ENCODE measurements at places on chromosomes 13 and 19. TPM values are rescaled to one million over a fixed set of nuclear protein-coding genes. Genes with fewer than 3 reads are reported as not detected.

The ZNF534 gene
- not detected for total RNA-seq

DNA sequence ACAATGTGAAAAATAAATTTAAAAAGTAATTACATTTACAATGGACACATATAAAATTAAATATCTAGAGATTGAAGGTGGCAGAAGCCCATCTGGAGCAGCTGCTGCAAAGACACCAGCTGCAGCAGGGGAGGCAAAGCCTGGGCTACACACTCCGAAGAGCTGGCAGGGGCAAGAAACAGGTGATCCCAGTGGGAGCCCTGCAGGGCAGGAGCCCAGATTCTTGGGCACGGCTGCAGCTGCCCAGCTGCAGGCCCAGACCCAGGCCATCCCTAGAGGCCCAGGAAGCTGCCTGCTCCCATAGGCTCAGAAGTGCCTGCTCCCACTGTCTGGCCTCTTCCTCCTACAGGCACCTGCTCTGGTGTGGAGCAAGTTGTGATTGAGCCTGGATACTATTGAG is 1547.9 kb upstream of the SPRY2 start:
- DNase-seq, result no peak

The BABAM1 gene
- total RNA-seq, result 138 TPM

GRCh38 chr13:20424559-20424852 is 101.2 kb downstream of the CRYL1 start:
- no peak for DNase-seq

DNA sequence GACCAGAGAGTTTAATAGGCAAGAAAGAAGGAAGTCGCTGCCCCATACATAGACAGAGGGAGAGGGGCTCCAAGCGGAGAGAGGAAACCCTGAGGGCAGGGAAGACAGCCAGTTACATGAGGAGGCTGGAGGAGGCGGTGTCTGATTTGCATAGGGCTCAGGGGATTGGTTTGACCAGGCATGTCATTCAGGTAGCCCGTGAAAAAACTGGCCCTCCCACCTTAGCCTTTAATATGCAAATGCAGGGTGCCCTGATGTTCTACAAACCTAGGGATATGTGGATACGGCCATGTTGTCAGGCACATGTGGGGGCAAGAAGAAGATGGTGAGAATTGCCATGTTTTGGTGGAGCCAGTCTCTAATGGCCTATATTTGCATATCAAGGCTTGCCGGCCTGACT is 1461.6 kb downstream of the PCDH9 start:
- no peak for DNase-seq

- no peak for DNase-seq
Measured at GRCh38 chr19:6078068-6078467, 32.2 kb downstream of the RFX2 start.

DNA sequence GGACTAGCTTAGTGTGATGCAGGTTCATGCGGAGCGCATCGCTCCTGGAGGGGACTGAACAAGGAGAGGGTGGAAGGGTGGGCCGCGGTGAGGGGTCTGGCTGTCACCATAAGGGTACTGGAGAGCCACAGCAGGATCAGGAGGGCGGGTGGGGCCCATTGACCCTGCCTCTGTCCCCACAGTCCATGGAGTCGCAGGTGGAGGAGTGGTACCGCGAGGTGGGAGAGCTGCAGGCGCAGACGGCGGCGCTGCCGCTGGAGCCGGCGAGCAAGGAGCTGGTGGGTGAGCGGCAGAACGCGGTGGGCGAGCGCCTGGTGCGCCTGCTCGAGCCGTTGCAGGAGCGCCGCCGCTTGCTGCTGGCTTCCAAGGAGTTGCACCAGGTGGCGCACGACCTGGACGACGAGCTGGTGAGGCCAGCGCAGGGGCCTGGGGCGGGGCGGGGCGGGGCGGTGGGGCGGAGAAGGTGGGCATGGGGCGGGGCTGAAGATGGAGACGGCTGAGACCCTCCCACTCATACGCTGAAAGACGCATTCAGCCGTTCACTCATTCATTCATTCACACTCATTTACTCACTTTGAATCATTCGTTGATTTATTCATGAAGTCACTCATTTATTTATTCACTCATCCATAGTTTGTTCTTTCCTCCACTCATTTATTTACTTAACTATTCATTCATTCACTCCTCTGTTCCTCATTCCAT is 27.5 kb upstream of the SHKBP1 start:
- DNase-seq, result no peak

DNA sequence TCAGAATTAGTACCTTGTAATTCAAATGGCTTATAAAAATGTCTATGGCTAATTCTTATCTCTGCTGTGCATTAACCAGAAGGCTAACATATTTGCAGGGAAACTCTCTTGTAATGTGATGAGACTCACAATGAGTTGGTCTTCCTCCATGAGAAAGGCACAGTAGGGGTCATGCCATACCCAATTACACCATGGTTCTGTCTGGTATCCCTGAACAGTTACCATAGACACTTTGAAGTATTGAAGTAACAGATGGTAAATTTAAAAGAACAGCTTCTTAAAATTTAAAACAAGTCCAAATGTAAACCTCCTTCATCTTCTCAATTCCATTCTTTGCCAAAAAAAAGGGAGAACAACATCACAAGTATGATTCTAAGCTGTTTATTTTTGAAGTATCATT is 22.6 kb upstream of the SLAIN1 start:
- no peak for DNase-seq

DNA sequence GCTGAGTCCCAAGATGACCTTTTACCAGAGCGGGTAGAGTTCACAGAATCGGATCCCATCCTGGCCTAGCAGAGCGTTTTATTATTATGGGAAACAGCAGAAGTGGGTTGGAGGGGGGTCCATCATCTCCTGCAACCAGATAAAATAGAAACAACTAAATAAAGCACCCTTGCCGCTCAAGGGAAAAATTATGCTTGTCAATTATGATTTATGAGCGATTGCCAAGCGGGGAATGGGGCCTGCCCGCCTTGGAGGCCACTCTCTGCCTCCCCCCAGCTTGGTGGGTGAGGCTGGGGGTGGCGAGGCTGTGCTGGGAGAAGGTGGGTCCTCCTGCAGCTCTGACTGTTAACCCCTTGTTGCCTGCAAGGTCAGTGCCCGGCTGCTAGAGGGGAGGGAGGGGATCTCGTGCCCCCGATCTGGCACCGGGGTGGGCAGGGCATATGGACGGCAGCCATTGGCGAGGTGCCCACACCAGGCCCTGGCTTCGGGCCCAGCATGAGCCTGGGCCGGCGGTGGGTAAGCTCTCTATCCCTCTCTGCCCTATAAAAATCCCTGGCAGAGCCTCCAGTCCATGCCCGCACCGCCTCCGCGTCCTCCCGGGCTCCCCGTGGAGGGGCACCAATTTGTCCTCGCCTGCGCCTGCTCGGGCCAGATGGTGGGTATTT is 129.1 kb downstream of the URI1 start:
- DNase-seq, result no peak

GRCh38 chr19:37654629-37655300 is 500 bp downstream of the ZFP30 start:
- DNase-seq, result peak; percentile 72

DNA sequence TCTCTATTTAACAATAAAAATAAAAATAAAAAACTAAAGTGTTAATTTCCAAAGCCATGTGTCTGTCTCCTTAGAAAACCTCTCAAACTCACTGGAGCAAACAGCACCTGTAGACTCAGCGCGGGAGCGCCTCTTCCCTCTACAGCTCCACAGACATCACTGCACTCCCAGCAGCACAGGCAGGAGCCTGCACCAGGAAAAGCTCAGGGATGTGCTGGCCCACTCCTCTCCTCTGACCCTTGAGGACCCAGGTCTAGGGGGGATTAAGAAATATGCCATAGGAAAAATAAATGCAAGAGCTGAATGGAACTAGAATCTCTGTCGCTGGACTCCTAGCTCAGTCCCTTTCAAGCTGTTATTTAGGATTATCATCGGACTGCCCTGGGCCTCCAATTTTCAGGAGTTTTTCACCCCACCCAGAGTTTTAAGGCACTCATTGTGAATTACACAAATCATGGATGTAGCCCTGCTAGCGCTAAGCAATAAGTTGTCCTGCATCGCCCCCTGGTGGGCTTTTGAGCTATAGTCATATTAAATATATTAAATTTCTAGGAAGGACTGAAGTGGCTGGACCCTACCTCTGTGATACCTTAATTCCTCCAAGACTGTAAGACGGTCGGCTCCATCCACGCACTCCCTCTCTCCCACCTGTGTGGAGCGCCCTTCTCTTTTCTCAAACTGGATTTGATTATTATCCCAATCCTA is 333.9 kb downstream of the UQCRFS1 start:
- DNase-seq, result peak; percentile 13

- DNase-seq, result no peak
Measured at GRCh38 chr13:43652760-43653159, 134.0 kb downstream of the ENOX1 start.
